Stimulated activated CD4-positive, alpha-beta T cell treated with anti-CD3 and anti-CD28 coated beads, Interleukin-2, amount 100 ng/mL, for 48 hours (primary cell): ENCODE measurements at places on chromosomes 5 and 9.
A peak's percentile ranks its signal among the peaks of the same experiment; 100 is the strongest.

- no peak for DNase-seq
These were observed 261.2 kb downstream of the ARL15 start for GRCh38 chr5:54049144-54049543.

DNA sequence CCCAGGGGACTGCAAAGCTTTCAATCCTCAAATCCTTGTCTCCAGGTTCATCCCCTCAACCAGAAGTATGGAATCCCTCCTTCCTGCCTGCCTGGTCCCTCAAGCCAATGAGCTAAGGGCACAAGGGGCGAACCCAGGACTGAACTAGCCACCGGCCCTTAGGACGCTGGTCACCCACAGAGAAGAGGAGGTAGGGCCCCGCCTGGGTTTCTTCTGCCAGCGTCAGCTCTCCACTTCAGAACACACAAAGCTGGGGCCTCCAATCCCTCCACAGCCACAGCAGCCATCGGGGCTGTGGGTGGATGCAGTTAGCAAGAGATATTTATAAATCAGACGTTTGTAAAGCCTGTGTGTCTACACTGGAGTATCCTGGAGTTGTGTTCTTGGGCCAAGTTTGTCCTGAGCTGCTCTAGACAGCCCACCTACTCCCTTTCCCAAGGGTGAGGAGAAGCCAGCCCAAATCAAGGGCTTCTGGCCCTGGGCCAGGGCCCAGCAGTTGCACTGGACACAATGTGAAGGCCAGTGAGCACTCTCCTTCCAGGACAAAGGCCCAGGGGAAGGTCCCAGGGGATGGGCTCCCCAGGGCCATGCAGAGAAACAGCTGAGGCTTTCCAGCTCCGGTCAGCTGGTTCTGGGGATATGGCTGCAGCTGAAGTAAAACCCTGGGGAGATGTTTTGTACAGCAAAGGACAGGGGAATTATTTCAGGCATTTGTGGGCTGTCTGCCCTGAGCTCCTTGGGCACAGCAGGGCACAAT lies 18.9 kb downstream of the AMBP start:
- DNase-seq = no peak

DNA sequence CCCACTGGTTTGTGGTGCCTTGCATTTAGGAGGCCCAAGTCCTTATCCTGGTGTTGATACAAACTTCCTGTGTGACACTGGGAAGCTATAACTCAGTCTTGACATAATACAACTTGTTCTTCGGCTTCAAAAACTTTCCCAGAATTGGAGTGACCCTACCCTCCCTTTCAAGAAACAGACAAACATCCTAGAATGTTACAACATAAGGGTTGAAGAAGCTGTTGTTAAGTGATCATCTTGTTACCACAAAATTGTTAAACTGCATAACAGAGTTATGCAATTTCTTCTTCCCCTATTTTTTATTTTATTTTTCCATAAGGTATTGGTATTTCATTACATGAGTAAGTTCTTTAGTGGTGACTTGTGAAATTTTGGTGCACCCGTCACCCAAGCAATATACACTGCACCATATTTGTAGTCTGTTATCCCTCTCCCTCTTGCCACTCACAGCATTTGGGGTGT lies 21.3 kb downstream of the TLR4 start:
- DNase-seq = no peak

- no peak for DNase-seq
These were observed 173.8 kb downstream of the SGCD start for GRCh38 chr5:156500755-156501154.

GRCh38 chr5:143147383-143147782 lies 256.1 kb downstream of the NR3C1 start:
- no peak for DNase-seq

- DNase-seq = no peak
These were observed 17.4 kb upstream of the CEP120 start for GRCh38 chr5:123440456-123441181.

DNA sequence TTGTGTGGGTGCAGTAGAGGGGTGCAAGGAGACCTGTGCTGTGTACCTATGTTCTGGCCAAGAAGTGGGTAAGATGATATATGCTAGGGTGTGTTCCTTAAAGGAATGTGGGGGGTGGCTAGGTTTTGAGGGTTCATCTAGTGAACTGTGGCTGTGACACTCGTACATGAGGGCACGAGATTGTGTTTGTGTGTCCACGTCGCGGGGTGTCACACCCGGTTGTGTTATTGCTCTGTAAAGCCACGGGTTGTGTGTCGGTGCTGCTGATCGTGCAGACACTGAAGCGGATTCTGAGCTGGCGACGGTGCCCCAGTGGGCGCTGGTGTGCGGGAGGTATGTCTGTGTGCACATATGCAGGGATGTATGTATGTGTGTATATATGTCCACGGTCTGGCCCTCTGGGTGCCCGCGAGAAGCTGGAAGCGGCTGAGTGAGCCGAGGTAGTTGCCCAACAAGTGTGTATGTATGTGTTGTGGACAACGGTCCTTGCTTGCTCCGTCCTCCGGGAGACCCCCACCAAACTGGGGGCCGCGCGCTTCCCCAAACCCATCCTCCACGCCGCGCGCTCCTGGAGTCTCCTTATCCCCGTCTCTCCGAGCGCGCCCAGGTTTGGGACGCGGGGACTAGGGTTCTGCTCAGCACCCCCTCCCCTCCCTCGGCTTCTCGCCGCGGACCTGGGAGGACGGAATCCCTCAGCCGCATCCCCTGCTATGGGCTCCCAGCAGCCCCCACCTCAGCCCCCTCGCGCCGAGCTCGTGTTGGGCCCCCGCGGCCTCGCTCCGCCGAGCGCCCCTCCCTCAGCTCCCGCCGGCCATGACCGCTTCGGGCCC lies 639 bp downstream of the PCDH1 start:
- no peak for DNase-seq

DNA sequence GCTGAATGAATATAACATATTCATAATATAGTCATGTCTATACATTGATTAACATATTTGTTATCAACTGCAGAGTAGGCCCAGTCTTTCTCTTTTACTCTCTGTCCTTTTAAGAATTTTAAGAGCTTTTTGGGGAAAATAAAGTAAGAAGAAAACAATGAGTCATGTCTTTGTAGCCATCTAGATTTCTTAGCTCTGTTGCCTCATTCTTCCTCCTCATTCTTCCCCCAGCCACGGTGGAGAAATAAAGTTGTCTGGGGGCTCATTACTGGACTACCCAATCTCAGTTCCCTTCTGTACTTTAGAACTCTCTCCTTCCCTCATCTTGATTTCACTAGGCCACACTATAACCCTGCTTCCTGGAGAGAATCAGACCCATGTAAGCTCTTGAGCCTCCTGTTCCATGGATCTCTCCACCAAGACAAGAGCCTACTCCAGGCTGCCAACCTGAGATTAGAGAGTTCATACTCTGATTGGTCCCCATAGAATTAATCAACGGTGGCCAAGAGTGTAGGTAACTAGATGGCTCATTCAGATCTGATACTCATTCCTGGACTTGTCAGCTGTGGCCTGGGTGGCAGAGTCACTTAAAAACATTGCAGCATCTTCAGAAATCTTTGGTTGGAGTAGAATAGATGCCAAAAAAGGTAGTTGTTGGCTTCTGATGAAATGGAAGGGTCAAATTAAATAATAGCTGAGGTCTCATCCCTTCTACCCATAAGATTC lies 44.2 kb downstream of the ITGA1 start:
- no peak for DNase-seq

DNA sequence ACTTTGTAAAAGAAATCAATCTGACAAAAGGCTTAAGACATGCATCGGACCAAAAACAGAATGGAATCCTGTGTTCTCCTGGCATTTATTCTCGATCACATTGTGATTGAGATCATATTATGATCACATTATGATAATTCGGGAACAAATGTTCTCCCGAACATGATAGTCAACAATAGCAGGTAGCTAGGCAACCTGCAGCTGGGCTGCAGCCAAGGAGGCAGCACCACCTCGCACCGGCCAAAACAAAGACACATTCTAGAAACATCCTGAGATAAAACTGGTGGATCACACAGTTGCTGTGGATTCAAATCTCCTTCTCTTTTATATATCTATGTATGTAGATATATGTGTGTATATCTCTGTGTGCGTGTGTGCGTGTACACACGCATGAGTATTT lies 480.6 kb upstream of the CYLC2 start:
- DNase-seq = no peak

- peak; percentile 45 for DNase-seq
These were observed 34.3 kb upstream of the RPS23 start for GRCh38 chr5:82312373-82312856.

DNA sequence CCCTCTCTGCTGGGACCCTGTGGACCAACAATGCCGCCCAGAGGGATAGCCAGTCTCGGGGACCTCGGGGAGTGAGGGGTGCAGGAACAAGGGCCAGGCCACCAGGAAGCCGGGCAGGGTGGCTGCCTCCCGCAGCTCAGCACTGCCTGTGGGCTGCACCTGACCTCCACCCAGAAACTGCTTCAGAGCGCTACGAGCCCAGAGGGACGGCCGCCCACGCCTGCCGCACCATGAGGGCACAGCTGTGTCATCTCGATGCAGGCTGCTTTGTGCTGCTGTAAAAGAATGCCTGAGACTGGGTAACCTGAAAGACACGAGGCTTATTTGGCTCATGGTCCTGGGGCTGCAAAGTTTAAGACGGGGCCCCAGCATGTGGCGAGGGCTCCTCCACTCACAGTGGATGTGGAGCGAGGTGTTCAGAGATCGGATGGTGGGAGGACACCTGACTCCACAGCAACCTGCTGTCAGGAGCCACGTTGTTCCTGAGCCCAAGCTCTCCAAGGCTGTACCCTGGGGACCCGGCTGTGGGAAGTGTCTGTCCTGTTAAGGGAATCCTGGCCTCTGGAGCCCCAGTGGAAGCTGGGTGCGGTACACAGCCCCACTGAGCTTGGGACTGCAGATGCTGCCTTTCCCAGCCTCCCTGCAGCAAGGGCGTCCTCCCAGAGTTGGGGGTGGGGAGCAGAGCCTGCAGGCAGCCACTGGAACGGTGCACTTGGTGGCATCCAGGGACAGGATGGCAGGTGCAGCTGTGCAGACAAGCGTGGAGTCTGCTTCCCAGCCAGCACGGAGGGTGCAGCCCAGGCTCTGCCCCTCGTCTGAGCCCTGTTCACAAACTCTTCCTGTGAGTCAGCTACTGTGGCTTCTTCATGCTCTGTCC lies 11.8 kb upstream of the ZDHHC11 start:
- no peak for DNase-seq

- no peak for DNase-seq
These were observed 353.2 kb downstream of the PRR16 start for GRCh38 chr5:120817044-120817985.

DNA sequence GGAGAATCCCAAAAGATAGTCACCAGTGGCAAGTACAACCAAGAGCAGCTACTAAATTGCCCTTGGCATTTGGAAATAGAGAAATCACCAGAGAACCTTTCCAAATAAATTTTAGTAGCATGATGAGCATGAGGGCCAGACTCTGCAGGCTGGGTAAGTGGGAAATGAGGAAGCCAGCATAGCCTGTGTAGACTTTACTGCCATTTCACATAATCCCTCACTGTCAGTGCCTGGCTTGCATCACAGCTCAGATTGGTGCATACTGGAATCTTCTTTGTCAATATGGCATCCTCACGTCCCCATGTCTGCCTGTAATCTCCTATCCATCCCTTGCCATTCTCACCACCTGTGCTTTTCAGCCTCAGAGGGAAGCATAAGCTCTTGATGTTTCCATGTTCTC lies 14.5 kb downstream of the GRAMD2B start:
- no peak for DNase-seq

- no peak for DNase-seq
These were observed 5.1 kb upstream of the PHYKPL start for GRCh38 chr5:178237431-178238312.

DNA sequence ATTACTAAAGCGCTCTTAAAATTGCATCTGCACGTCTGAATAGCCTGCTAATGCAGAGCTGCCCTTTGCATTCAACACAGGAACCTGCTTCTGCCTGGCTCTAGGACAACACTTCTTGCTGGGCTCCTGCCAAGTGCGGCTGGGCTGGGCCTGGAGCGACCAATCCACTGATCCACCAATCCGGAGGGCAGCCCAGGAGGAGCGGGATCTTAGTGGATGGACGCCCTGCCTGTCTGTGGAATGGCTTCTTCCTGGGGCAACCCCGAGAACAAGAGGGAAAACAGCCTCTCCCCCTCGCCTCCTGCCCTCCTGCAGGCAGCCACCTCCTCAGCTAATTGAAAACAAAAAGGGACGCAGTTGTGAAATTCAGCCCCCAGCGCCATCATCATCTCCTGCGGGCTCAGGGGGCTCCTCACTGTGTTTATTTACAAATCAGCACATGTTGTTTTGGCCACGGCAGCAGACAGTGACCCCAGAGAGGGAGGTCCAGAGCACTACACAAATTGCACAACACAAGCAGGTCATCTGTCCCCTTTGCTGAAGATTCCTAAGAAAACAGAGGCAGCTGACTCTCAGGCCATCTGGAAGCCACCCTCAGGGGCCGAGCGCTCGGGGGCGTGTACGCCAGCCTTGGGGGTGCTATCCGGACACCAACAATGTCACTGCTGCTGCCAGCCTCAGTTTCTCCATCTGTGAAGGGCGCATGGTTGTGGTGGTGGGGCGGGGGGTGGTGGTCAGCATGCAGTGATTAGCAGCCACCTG lies 57.3 kb downstream of the GADD45G start:
- no peak for DNase-seq

DNA sequence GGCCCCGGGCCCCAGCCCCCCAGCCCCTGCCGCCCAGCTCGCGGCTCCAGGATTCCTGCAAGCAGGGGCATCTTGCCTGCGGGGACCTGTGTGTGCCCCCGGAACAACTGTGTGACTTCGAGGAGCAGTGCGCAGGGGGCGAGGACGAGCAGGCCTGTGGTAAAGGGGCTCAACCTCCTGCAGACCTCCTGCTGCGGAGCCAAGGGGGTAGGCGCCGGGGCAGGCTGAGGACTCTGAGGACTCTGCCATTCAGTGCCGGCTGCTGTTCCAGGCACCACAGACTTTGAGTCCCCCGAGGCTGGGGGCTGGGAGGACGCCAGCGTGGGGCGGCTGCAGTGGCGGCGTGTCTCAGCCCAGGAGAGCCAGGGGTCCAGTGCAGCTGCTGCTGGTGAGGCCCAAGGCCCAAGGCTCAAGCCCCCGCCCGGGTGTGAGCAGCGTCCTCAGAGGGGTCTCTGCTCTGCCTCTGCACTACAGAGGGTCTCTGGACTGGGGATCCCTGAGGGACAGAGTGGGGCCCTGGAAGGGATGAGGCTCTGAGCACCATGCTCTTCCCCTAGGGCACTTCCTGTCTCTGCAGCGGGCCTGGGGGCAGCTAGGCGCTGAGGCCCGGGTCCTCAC lies 3.4 kb downstream of the MAMDC4 start:
- DNase-seq = no peak

DNA sequence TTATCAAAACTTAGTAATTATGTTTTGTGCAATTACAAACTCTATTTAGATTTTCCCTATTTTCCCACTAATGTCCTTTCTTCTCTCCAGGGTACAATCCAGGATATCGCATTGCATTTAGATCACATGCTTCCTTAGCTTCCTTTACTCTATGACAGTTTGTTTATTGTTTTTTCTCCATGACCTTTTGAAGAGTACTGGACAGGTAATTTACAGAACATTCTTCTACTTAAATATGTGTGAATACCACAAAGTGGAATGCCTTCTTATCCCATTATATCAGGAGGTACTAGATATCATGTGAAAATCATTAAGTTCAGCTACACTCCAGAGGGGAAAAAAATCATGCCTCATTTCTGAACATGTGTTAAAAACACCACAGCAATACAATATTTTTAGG lies 776.6 kb upstream of the CDH9 start:
- no peak for DNase-seq

GRCh38 chr5:132821791-132822190 lies 8.7 kb downstream of the SHROOM1 start:
- no peak for DNase-seq

GRCh38 chr5:178325679-178326373 lies 93.2 kb upstream of the PHYKPL start:
- no peak for DNase-seq
